Thoracic aorta (tissue), 2 donors: ENCODE measurements at places on chromosomes 6 and 20. TPM values are rescaled to one million over a fixed set of nuclear protein-coding genes. Genes with fewer than 3 reads are reported as not detected.

ESF1 gene
- total RNA-seq = 22.8 TPM

DNA sequence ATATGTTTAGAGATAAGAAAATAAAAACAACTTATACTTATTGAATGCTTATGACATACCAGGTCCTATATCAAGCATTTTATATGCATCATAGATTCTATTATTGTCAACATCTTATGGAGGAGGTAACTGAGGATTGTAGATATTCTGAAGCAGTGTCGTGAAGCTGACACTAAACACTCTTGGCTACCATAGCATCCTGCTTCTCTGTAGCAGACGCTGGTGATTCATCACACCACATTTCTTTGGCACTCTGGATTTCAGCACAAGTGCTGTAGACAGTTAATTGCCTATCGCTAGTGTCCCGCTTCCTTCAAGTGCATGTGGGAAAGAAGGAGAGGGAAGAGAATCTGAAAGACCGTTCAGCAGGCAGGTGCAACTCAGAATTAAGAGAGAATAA is 317.1 kb downstream of the PLCB1 start:
- H3K27me3 ChIP-seq = no peaks in the 10 kb centered on the region
- no peaks in the 10 kb centered on the region for H3K4me1 ChIP-seq
- DNase-seq = no peak
- H3K36me3 ChIP-seq = no peaks in the 10 kb centered on the region

GRCh38 chr6:41367061-41367460 is 31.7 kb downstream of the NCR2 start:
- no peak overlapping the region for H3K4me3 ChIP-seq
- no peaks in the 10 kb centered on the region for H3K4me1 ChIP-seq
- H3K27me3 ChIP-seq = peaks cover 5% of the 10 kb centered on the region
- no peak for DNase-seq
- no peaks in the 10 kb centered on the region for H3K36me3 ChIP-seq

BPIFA2 gene
- total RNA-seq = not detected
